Choroid plexus epithelial cell (primary cell): ENCODE measurements at places on chromosomes 11 and 22.
A peak's percentile ranks its signal among the peaks of the same experiment; 100 is the strongest.

DNA sequence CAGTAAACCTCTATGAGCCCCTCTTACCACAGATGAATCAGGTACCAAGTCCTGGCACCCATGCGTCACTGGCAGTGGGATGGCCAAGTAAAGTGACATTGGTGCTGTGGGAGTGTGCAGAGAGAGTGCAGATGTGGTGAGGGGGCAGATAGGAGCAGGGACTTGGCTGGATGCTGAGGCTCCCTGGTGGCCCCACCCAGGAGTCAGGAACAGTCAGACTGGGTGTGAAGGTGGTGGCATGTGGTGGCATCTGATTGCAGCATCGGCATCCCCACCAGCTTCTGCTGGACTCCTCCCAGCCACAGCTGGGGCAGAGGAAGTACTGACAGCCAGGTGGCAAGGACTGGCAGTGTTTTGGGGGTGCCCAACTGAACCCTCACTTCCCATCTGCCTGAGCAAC lies 11.4 kb downstream of the DGAT2 start:
- no peak for DNase-seq

DNA sequence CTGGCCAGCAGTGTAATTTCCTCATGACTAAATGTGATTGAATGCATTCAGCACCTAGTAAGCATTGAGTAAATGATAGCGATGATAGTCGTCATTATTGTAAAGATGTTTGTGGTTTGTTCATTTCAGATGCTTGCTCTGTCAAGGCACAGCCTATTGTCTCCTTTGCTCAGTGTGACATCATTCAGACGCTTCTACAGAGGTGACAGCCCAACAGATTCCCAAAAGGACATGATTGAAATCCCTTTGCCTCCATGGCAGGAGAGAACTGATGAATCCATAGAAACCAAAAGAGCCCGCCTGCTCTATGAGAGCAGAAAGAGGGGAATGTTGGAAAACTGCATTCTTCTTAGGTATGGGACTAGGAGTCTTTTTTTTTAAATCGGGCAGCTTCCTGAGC lies 7.6 kb downstream of the SDHAF2 start:
- DNase-seq = no peak

DNA sequence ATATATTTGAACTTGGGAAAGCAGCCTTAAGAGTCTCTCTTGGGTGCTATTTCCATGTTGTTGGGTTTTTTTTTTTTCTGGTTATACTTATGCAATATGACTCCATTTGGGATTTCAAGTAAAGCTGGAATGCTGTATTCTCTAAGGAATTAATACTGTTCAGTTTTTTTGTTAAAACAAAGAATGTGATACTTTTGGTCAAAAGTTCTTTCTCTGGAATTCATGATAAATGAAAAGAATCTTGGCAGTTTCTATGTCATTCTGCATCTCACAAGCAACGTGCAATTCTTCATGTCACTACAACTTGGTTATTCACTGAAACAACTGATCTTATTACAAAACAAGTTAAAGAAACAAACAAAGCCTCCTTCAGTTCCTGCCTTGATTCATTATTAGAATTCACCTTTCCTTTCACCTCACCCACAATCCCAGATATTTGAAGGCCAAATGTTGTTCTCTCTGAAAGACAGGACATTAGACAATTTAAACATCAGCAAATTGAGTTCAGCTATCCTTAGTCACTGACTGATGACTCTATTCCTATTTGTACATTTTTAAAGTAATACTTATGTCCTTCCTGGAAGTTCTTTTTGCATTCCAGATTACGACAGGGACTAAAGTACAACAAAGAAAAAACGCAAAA lies 176.2 kb downstream of the SBF2 start:
- DNase-seq = peak; percentile 72

DNA sequence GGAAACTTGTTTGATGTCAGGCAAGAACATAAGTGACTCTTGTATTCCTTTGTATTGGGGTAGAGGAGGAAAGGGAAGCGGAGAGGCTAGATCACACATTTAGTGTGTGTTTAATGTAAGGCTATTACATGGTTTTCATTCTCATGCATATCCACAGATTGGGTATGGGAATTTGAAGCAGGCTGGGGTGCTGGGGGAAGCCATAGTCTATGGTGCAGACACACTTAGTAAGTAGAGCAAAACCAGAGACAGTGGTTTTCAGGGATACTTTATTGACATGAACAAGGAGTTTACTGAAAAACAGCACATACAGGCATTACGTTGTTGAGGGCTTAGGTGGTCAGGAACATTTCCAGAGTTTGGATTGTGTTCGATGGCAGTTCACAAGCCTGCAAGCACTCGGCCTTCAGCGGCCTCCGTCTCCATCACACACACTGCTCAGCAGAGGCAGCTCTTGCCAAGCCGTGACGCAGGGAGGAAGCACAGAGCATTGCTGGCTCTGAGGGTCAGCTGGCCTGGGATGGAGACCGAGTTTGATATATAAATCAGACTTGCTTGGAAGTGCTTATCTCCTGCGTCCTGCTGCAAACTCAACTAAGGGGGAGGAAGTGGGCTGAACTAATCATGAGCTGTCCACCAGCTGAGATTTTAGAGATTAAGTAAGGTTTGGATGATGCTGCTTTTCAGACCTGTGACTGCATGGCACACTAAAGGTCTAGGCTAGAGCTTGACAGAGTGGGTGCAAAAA lies 25.3 kb downstream of the SCN3B start:
- DNase-seq = peak; percentile 30

DNA sequence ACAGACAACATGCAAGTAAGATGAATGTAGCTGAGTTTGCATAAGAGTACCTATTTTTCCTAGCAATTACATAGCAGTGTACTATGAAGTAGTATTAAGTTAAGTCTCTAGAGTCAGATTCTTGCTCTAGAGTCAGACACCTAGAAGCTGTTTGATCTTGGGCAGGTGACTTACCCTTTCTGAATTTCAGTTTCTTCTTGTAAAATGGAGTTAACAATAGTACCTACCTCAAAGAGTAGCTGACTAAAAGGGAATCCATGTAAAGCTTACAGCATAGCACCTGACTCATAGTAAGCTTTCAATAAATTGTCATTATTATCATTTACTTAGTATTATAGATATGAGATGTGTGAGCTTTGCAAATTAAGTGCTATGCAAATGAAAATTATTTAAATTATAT lies 47.8 kb upstream of the PTPRJ start:
- DNase-seq = no peak

GRCh38 chr11:134971381-134971780 lies 559.3 kb upstream of the B3GAT1 start:
- DNase-seq = no peak

- DNase-seq = no peak
Measured at GRCh38 chr11:100316952-100317351, 370.1 kb upstream of the ARHGAP42 start.

- no peak for DNase-seq
Measured at GRCh38 chr11:1864231-1864630, 11.3 kb downstream of the LSP1 start.

DNA sequence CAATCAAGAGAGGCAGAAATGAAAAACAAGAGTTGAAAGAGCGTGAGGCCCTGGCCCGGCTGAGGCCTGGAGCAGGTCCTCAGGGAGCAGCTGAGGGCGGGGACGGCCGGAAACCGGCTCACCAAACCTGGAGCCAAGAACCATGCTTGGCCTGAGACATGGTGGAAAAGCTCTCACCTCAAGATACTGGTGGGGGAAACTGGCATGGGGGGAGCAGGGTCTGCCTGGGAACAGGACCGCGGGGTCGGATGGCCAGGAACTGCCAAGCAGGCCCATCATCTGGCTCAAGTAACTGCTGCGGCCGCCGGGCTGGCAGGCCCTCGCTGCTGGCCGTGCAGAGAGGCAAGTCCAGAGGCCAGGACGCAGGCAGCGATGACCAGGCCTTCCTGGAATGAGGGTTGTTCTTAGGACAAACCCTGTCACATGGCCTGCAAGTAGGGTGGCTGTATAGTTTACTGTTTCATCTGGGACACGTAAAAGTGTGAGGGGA lies 18.9 kb upstream of the WNT11 start:
- no peak for DNase-seq

DNA sequence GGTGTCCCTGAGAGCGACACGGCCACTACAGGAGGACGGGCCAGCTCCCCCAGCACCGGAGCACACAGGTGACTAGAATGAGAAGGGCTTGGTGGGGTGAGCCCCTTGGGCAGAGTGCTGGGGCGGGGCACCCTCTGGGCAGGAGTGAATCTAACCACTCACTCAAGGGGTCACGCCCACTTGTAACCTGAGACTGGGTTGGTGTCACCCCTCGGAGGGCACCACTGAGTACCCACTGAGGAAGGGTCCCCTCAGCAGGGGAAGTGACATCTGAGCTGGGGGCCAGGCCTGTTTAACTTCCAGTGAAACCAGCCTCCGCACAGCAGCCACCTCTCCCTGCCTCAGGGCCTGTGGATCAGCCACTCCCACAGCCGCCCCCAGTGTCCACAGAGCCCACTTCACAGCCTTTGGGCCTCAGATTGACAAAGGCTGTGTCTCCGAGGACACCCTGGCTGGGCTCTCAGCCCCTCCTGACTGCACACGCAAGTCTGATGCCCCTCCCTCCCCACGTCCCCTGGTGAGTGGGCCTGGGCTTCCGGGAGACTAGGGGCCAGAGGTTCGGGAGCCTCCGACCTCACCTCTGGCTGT lies 5.6 kb downstream of the GATD1 start:
- no peak for DNase-seq

GRCh38 chr11:97557399-97557798 lies 1167.6 kb downstream of the JRKL start:
- DNase-seq = peak; percentile 60

DNA sequence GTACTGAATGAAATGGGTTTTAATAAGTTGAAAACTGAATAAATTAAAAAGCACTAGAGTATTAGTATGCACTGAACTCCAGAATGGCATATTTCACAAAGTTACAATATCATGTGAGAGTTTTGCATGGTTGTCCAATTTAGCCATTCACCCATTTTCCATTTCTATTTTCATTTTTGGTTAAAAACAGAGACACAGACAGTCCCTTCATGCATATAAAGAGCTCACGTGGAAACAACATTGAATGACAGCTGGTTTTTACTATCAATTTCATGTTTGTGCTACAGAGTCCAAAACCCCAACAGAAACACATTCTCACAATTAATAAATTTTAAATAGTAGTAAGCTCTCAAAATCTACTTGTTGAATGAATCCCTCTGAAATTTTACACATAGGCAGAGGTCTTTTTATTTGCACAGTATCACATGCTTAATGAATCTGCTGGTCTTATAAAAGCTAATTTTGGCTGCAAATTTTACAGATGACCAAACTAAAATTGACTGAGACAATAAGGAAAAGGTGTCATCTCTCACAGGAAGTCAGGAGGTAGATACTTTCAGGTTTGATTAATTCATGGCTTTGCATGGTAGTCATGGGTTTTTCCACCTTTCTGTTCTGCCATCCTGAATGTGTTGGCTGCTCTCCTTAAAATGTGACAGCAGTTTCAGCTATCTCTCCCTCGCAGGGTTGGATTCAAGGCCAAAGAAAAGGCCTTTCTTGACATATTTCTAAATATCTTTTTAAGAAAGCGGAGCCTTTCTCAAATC lies 20.6 kb upstream of the DDI1 start:
- no peak for DNase-seq

GRCh38 chr11:60307507-60308195 lies 19.4 kb upstream of the MS4A6E start:
- DNase-seq = no peak

GRCh38 chr11:65663639-65664200 lies 1.0 kb upstream of the RELA start:
- DNase-seq = peak; percentile 51

- DNase-seq = no peak
Measured at GRCh38 chr22:50175921-50176849, 5.7 kb downstream of the PANX2 start.

GRCh38 chr11:102112509-102112821 lies 2.2 kb downstream of the YAP1 start:
- peak; percentile 36 for DNase-seq

GRCh38 chr22:45235101-45235777 lies 5.5 kb downstream of the KIAA0930 start:
- no peak for DNase-seq

DNA sequence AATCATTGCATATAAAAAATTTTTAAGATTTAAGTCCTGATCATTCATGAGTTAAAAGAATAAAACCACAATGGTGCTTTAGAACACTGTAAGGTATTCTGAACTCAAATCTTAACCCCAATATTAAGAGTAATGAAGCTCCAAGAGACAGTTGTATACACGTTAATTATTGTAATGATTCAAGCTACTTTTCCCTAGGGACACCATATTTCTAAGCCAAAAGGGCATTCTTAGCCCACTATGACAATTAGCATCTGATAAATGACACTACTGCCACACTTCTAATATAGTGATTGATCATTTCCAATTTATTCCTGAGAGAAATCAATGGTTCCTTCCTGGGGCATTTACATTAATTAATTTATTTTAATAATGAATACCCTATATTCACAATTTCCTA lies 21.7 kb downstream of the FANCF start:
- DNase-seq = no peak

- DNase-seq = no peak
Measured at GRCh38 chr11:34021977-34022735, 29.4 kb upstream of the CAPRIN1 start.

GRCh38 chr11:112121981-112122615 lies 35.4 kb downstream of the SDHD start:
- DNase-seq = peak; percentile 21

- DNase-seq = no peak
Measured at GRCh38 chr11:1918436-1919315, 827 bp upstream of the TNNT3 start.

- no peak for DNase-seq
Measured at GRCh38 chr22:40422558-40423309, 52.3 kb downstream of the SGSM3 start.

GRCh38 chr11:113538451-113539412 lies 63.5 kb upstream of the DRD2 start:
- DNase-seq = no peak

DNA sequence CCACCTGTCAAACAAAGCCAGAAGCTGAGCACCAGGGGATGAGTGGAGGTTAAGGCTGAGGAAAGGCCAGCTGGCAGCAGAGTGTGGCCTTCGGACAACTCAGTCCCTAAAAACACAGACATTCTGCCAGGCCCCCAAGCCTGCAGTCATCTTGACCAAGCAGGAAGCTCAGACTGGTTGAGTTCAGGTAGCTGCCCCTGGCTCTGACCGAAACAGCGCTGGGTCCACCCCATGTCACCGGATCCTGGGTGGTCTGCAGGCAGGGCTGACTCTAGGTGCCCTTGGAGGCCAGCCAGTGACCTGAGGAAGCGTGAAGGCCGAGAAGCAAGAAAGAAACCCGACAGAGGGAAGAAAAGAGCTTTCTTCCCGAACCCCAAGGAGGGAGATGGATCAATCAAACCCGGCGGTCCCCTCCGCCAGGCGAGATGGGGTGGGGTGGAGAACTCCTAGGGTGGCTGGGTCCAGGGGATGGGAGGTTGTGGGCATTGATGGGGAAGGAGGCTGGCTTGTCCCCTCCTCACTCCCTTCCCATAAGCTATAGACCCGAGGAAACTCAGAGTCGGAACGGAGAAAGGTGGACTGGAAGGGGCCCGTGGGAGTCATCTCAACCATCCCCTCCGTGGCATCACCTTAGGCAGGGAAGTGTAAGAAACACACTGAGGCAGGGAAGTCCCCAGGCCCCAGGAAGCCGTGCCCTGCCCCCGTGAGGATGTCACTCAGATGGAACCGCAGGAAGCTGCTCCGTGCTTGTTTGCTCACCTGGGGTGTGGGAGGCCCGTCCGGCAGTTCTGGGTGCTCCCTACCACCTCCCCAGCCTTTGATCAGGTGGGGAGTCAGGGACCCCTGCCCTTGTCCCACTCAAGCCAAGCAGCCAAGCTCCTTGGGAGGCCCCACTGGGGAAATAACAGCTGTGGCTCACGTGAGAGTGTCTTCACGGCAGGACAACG lies 11.7 kb downstream of the CXCR5 start:
- no peak for DNase-seq

GRCh38 chr11:118918128-118918685 lies 7.5 kb downstream of the BCL9L start:
- peak; percentile 96 for DNase-seq

- no peak for DNase-seq
Measured at GRCh38 chr22:27583856-27584255, 217.7 kb downstream of the MN1 start.
